ENCODE measurements at places on chromosomes 7 and 10.

GRCh38 chr7:69780379-69780778 lies 182.1 kb downstream of the AUTS2 start:
- no peak for DNase-seq

DNA sequence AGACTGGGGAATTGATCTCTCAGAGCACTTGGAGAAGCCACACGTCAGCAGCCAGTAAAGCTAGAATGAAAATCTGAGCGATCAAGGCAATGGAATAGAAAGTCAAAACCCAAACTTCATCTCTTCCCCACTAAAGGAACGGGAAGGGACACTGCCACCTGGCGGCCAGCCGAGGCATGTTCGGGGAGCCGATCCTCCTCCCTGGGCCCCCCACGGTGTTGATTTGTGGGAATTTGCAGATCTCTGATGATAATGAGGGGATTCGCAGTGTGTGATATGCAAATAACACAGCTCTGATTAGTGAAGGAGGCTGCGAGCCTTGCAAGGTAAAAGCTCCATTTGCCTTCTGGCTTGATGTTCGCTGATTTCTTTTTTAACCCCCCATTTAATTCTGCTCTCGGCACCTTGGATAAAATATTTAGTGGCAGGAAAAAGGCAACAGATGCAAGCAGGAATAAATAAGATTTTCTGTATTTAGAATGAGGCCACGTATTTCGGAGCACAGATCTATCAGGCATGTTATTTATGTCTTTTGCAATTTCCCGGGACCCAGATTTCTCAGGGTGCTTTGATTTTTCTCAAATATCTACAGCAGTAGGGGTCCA lies 258.6 kb downstream of the PAXIP1 start:
- no peak for DNase-seq

DNA sequence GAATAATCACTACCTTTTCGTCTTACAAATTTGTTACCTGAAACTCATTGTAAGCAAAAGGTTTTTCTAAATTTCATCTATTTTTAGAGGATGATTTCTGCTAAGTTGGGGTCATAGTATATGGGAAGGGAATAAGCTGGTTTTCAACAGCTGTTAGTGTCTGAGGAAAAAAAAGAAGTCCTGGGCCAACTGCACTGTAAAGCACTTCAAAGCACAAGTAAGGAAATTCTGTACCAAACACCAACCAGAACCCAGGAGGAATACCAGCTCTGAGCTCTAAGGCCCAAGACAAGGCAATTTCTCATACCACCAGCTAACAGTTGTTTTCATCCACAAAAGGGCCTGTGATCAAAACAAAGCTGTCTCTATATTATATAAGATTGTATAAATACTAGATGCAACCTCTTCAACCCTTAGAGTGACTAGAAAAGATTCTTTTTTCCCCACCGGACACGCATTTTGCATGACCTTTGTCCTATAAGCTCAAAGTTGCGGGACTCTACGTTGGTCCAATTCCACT lies 6.1 kb upstream of the MEOX2 start:
- no peak for DNase-seq

GRCh38 chr10:27157150-27157549 lies 2.0 kb downstream of the MASTL start:
- DNase-seq, result no peak

- DNase-seq, result no peak
Observed at GRCh38 chr10:43130770-43131171, 7.5 kb upstream of the CSGALNACT2 start.

GRCh38 chr10:154348-154747 lies 19.1 kb downstream of the ZMYND11 start:
- DNase-seq, result no peak

DNA sequence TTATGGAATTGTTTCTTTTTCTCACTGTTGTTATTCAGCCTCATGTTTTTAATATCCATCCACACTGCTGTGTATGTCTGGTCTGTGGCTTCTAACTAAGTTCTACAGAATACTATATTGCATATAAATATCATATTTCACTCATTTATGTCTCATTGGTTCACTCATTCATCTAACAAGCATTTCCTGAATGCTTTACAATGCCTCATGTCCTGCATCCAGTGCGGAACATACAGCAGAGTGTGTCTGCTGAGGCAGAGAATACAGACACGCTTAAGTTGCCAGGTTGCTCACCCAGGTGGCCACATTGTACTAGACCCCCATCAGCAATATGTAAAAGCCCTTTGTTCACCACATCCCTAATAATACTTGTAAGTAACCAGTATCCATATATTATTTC lies 111.8 kb upstream of the CNTNAP2 start:
- DNase-seq, result no peak

- DNase-seq, result no peak
Observed at GRCh38 chr7:29109358-29109757, 37.0 kb downstream of the CPVL start.

GRCh38 chr7:13042605-13043236 lies 355.3 kb downstream of the ARL4A start:
- no peak for DNase-seq

DNA sequence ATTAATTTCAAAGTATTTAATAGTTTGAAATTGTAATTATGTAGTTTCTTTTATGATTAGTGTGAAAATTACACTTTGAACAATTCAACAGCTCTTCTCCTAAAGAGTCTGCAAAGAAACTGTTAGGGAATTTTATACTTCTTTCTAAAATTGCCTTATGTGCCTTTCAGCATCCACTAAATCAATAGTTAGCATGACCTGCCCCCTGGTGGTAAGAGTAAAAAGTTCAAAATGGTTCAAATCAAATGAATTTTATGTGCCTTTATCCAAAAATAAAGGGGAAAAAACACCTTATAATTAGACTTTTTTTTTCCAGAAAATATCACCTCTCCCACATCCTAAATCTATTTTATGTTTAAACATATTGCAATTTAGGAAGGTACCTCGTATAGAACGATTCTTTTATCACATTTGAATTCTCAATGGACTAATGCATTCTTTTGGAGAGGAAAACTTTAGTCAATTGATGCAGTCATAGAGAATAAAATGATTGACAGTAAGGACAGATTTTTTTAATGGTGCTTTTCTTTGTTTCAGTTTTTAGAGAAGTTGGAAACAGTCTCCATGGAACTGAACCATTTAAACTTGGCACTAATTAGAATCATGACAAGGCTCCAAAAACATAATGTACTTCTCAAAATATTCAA lies 163.7 kb downstream of the SEMA3D start:
- no peak for DNase-seq

GRCh38 chr10:30094601-30095000 lies 35.2 kb upstream of the JCAD start:
- no peak for DNase-seq

GRCh38 chr7:133009426-133010252 lies 72.3 kb downstream of the CHCHD3 start:
- no peak for DNase-seq

GRCh38 chr7:113122744-113123143 lies 4.4 kb upstream of the SMIM30 start:
- no peak for DNase-seq

DNA sequence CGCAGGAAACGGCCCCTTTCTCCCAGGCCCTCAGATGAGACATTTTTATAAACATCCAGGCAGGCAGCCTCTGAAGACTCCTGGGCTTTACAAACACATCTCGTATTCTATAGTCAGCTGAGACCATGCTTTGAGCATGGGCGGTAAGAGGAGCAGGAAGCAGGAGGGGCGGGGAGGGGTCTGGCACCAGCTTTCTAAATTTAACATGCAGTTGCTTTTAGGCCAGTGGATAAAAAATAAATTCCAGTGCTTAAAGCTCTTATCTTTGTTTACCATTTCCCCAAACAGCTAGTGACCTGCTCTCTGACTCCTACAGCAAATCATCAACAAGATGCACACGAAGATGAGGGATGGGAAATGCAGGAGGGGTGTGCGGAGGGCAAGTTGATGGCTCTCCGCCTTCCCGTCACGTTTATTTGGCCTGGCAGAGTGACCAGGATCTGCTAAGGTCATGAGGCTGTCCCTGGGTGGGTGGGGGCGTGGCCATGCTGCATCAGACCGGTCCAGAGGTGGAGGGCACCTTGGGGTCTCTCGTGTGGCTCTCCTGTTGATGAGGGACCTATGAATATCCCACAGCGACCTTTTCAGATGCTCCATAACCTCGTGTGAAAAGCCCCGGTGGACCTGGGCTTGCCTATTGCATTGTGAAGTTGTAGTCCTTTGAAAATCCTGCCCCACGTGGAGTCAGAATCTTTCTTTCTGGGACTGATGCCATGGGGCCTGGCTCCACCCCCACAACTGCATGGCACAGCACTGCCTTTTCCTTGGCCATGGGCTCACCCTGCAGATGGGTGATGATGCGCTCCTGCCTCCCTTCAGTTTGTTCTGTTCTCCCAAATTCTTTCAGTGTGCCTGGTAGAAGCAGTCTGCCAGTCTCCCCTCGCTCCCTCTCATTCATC lies 67.5 kb downstream of the PARP12 start:
- no peak for DNase-seq

- no peak for DNase-seq
Observed at GRCh38 chr10:73839276-73839966, 28.0 kb upstream of the NDST2 start.

DNA sequence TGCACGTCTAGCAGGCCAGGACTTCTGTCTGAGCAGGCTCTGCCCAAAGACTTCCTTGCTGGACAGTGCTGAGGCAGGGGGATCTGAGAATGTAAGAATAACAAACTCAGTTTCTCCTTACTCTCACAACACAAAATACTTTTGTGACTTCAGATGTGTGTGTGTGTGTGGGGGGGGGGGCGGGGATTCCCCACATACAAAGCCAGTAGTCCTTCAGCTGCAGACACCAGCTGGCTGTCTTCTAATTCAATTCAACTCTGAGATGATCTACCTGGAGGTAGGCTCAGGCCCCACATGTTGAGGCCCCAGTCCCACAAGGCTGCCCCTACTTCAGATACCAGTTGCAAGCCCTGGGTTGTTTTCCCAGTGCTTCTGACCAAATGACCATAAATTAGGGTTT lies 4.7 kb upstream of the CXCL12 start:
- DNase-seq, result no peak

- no peak for DNase-seq
Observed at GRCh38 chr7:103132995-103133688, 15.8 kb downstream of the NAPEPLD start.

- no peak for DNase-seq
Observed at GRCh38 chr7:99020413-99020715, 123.5 kb downstream of the SMURF1 start.

DNA sequence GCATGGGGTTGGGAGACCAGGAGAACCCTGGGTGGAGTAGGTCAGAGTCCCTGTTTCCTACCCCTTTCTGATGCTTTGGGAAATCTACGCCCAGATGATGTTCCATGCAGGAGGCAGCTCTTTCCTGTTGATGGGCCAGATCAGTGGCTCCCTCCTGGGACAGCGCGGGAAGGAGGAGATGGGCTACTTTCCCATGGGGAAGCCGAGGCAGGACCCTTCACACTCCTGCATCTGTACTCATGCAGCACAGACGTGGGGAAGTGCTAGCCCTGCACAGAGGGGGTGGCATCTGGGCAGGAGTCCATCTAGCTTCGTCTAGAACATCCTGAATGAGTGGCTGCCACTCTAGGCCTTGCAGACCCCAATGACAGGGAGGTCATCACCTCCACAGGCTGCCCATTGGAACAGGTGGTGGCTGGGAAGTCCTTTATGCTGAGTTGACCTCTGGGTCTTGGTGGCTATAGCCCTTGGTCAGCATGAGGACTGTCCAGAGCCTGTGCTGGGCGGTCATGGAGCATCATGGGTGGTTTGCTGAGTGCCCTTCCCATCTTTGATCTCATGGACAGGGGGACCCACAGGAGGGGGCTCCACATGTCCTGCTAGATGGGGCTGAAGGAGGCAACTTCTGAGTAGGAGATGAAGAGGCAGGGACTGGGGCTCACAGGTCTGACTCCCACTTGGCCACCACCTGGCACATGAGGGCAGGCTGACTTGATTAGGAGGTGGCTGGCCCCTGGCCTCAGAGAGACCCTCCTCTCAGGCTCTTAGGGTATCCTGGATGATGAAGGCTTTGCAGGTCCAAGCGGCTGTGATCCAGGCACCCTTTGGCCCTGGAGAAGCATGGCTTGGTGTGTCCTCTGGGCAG lies 24.6 kb downstream of the RAMP3 start:
- no peak for DNase-seq

DNA sequence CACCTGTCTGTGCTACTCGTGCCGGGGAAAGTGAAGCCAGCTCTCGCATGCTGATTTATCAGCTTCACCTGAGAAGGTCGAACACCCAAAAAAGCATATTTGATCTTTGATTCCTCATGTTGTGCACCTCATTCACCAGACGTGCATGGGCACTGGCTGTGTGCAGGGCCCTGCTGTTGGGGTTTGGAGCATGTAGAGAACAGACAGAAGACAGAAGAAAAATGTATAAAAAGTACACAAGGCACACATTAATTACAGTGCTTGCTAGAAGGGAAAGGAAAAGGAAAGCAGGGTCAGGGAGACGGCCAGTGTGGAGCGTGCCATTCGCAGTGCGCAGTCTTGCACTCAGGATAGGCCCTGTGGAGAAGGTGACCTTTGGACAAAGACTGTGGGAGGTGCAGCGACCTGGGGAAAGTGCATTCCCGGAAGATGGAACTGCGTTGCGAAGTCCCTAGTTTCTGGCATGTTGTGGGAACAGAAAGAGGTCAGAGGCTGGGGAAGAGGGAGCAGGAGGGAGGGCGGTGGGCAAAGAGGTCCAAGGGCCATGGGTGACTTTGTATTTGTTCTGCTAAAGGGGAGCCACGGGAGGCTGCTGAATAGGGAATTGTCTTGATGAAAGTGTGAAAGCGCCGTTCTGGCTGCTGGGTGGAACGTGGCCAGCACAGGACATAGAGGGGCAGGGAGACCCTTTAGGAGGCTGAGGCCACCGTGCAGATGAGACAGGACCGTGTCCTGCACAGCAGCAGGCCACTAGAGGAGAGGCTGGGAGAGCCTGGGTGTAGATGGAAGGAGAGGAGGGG lies 232.8 kb downstream of the GLRX3 start:
- no peak for DNase-seq

- no peak for DNase-seq
Observed at GRCh38 chr10:70940834-70941568, 52.6 kb upstream of the PCBD1 start.

DNA sequence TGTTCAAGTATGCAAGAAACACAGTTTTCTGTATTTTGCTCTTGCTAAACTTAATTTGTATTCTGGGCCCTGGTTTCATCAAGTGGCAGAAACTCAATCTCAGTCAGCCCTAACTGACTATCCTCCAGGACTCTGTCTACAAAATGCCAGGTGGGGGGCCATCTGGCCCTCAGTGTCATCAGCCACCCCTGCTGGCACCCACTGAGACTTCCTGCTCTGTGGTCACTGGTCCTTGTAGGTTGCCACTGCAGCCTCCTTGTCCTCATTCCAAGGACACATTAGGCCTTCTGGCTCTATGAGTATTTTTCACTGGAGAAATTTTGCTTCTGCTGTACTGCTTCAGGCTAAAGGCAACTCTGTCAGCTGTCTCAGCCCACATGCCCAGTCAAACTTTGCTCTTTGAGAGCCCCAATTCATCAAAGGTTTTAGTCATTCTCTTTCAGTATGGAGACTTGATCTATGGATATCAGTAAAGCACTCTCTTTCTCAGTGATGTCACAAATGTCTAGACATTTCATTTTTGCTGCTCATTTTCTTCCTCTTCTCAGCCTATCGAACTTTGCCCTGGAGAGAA lies 163.6 kb downstream of the KCND2 start:
- DNase-seq, result no peak

GRCh38 chr10:72552857-72553256 lies 73.0 kb downstream of the MICU1 start:
- DNase-seq, result no peak
